ENCODE measurements at places on chromosomes 1 and 21.

GRCh38 chr1:25624156-25624555 is 7.6 kb downstream of the MAN1C1 start:
- DNase-seq = no peak

DNA sequence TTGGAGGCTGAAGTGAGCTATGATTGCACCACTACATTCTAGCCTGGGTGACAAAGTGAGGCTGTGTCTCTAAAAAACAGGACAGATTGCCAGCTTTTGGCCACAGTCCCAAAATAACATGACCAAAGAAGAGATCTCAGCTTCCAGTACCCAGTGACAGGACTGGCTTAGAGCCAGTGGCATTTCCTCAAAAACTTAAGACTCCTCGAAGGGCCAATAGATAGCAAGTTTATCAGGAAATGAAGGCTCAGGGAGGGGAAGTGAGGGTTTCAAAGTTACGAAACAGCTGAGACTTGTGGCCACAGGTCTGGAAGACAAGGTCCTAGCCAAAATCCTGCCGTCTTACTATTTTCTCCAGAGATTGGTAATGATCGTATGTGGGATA is 6.3 kb upstream of the TMEM39B start:
- DNase-seq = no peak

GRCh38 chr21:43597052-43597451 is 62.2 kb downstream of the HSF2BP start:
- DNase-seq = no peak

DNA sequence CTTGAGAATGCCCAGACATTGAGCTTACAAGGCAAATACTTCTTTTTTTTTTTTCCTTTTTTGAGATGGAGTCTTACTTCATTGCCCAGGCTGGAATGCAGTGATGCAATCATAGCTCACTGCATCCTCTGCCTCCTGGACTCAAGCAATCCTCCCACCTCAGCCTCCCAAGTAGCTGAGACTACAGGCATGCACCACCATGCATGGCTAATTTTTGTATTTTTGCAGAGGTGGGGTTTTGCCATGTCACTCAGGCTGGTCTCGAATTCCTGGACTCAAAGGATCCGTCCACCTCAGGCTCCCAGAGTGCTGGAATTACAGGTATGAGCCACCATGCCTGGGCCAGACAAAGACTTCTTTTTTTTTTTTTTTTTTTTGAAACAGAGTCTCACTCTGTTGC is 79.1 kb downstream of the NUP210L start:
- no peak for DNase-seq

DNA sequence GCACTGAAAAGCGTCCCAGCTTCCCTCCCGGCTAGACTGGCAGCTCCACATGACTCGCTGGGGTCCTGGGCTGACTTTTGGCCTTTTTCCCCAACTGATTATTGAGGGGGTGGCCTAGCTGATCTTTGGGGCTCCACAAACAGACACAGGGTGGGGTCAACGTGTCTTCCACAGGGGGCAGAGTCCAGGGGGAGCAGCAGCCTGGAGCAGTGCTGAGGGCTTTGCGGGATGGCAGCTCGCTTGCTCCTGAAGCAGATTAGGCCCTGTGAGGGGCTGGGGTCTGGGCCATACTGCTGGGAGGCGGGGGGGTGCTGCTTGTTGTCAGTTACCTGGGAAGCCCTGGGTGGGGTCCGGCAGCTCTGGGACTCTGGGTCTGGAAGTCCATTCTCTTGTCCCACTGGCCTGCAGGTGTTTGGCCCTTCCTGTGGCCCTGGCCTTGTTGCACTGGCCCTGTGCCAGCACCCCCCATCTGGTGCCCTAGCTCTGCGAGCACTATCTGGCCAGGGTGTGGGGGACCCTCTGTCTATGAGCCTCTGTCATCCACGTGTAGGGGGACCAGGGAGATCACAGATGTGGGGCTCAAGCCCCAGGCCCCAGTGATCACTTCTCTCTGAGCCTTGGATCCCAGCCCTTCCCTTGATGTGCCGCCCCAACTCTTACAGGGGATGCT is 12.3 kb upstream of the HES5 start:
- no peak for DNase-seq

GRCh38 chr1:44059664-44060355 is 28.5 kb upstream of the SLC6A9 start:
- DNase-seq = no peak

- peak; percentile 23 for DNase-seq
These were observed 417.9 kb downstream of the MATN1 start for GRCh38 chr1:30305519-30305918.

DNA sequence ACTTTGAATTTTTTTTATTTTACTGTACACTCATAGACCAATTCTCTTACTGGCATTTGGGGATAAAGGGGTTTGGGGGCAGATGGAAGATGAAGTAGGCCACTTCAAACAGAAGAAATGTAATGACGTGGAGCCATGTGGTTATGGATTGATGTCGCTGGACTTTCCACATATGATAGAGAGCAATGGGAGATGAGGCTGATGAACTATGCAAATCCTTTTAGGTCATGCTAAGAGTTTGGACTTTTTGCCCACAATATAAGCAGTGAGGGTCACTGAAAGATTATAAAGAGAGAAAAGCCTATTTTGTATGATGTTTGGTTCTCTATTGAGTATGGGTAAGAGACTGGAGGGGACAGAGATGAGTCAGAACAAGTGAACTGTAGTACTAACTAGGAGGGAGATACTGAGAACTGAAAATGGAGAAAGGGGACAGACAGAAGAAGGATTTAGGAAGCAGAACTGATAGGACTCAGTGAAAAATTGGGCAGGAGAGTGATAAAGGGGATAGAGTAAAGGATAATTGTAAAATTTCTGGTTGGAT is 9.2 kb downstream of the C1orf21 start:
- no peak for DNase-seq

DNA sequence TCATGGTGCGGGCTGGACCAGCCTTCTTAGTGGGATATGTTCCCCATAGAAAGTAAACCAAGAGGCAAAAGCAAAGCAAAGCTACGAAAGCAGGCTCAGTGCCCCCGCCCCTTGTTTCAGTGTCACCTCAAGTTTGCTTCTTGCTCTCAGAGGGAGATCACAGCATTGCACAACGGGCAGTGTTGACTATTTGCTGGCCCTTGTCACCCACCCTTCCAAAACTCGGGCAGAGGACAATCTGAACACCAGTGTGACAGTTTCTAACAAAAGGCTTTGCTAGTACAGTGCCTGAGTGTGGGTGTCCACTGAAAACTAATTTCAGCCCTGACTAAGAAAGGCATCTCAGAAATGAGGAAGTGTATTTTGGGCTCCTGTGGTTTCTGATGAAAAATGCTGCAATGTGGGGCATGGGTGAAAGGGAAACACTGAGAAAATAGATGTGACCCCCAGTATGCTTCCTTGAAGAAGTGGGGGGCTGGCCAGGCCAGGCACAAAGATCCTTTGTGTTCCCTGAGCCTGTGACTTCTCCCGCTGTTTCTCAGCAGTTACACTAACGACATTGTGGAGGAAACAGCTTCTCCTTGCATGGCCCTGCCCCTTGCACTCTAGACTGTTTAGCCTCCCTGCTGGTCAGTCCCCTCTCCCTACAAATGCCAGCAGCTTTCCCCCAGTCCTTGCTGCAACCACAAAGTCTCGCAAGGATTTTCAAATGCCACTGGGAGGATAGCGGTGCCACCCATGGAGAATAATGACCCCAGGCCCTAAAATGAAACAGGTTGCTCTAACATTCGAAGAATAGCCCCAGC is 33.3 kb upstream of the KCNE1 start:
- DNase-seq = peak; percentile 54

GRCh38 chr1:230891413-230891812 is 23.1 kb upstream of the C1orf198 start:
- DNase-seq = no peak

DNA sequence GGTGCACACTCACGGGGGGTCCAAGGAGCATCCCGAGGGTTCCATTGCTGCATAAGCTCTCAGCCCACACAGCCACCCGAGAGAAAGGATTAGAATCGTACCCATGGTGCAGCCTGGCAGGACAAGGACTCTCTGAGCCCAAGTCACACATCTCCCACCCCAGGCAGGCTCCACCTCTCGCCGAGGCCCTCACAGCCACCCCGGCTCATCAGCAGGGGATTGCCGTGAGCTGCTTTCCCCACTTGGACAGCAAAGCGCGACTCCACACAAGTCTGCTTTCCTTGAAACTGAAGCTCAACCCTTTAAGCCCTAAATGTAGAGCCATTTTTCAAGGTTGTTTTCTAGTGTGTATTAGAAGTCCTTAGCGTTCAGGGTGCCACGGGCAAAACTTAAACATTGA is 306.4 kb upstream of the VAMP3 start:
- DNase-seq = no peak

DNA sequence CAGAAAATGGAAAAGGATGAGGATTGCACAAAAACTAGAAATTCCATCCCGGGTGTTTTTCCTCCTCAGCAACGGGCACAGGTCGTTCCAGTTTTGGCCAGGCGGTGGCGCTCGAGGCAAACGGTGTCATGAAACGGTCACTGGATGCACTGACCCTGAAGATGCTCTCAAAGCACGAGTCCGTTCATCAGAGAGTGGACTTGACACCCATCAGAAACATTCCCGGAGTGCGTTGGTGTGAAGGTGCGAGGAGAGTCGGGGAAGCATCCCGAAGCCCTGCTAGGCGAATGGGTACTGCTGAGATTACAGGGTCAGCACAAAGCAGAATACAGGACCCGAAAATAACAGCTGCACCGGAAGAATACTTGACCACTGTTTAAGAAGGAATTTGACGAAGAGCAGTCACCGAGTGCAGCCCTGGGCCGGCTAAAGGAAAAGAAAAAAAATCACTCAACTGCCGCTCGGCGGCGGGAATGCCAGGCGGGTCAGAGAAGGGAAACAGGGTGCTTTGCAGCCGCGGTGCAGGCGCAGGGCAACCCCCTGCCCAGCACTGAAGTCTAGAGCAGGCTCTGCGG is 71.7 kb upstream of the ETS2 start:
- DNase-seq = peak; percentile 96
